Epithelial cell of proximal tubule (primary cell): ENCODE measurements at places on chromosomes 5 and 9. TPM values are rescaled to one million over a fixed set of nuclear protein-coding genes. Genes with fewer than 3 reads are reported as not detected.

The DELE1 gene
- total RNA-seq, result 36.6 and 50.6 TPM in 2 replicates

GRCh38 chr5:157303667-157304327 lies 37.9 kb downstream of the CYFIP2 start:
- no peak for DNase-seq

- DNase-seq, result no peak
Measured at GRCh38 chr9:136728548-136729123, 14.1 kb downstream of the LCN10 start.

The C6 gene
- total RNA-seq, result not detected in 2 replicates

GRCh38 chr5:22835686-22836085 lies 17.5 kb downstream of the CDH12 start:
- DNase-seq, result no peak

The GMCL2 gene
- total RNA-seq, result not detected in 2 replicates

- DNase-seq, result no peak
Measured at GRCh38 chr5:2901511-2901910, 150.0 kb upstream of the IRX2 start.

- DNase-seq, result no peak
Measured at GRCh38 chr5:175484322-175484721, 6.0 kb downstream of the SFXN1 start.

- DNase-seq, result no peak
Measured at GRCh38 chr5:1698589-1699316, 100.9 kb downstream of the MRPL36 start.

- DNase-seq, result peak; percentile 45
Measured at GRCh38 chr5:71887680-71888079, 168.6 kb downstream of the CARTPT start.

DNA sequence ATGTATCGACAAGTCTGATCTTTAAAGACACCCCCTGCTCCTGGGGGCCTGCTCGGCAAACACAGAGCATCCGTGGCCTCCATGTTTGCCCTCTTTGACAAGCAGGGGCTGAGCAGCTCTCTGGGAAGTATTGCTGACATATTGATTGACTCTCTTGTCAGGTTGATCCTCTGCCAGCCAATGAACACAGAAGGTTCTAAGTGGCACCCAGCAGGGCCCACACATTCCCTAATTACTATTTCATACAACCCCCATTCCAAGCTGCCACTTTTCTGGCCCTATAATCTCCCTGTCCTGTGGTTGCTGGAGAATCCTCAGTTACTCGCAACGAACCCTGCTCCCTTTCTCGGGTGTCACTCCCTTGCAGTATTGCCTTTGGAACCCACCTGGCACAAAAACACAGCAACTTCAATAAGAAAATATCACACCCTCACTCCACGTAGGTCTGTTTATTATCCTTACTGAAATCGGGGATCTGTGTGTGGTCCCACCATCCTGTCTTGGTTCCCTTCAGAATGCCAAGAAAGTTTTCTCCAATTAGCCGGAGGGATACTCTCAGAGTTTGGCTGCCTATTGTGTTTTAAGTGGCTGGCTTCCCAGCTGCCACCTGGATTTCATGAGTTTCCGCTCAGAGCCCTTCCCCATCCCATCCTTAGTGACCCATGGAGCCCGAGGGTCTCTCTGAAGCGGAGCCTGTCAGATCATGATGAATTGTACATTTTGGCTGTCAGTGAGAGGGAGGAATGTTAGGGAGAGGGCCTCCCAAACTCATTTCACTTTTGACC lies 249.0 kb upstream of the WWC1 start:
- no peak for DNase-seq

GRCh38 chr9:1442105-1442504 lies 391.9 kb downstream of the DMRT2 start:
- no peak for DNase-seq

The KIF27 gene
- total RNA-seq, result 1.5 and 2.7 TPM in 2 replicates

GRCh38 chr5:129384736-129385135 lies 75.4 kb upstream of the ADAMTS19 start:
- no peak for DNase-seq

The IGIP gene
- total RNA-seq, result 1.1 and 1.5 TPM in 2 replicates

GRCh38 chr5:68919988-68920490 lies 173.8 kb upstream of the SLC30A5 start:
- DNase-seq, result no peak

The GALT gene
- 20.3 and 24.5 TPM in 2 replicates for total RNA-seq

DNA sequence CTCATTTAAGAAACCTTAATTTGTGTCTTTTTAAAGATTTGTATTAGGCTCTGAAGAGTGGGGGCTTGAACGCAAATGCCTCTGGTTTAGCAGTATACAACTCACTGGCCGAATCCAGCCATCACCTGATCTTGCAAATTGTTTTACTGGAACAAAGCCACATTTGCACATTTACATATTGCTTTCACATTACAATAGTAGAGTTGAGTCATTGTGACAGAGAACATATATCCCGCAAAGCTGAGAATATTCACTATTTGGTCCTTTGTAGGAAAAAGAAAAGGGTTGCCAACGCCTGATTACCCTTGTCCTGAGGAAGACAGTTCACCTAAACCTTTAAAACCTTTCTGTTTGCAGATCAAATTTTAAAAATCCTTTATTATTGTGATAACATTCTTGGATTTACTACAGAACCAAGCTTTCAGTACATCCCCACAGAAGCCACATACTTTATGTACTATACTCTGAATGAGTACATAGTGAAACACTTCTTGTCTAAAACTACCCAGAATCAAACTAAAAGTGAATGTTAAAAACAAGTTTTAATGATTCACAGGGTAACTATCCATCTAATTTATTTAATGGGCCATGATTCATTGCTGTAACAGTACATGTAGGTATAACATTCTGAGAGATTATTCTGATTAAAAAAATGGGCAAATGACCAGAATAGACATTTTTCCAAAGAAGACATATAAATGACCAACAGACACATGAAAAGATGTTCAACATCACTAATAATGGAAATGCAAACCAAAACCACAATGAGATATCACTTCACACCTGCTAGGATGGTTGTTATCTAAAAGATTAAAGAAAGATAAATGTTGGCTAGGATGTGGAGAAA lies 161.0 kb downstream of the SLC25A46 start:
- DNase-seq, result no peak

The GPR107 gene
- total RNA-seq, result 13.5 and 15.8 TPM in 2 replicates

- DNase-seq, result no peak
Measured at GRCh38 chr9:118761016-118761790, 608.0 kb downstream of the BRINP1 start.

DNA sequence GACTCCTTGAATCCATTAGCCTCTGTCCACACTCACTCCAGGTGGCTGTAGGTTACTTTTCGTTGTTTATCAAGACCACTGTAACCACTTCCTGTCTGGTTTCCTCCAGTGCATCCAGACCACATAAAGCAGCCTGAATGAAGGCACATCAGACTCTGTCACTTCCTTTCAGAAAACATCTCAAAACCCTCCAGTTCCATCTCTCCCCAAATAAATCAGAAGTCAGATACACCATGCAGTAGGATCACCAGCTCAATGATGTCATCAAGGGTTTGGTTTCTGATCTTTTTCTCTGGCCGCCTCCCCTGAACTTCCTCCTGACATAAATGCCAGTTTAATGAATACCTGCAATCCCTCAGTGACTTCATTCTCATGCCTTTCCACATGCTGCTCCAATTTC lies 161.2 kb downstream of the ZNF462 start:
- DNase-seq, result peak; percentile 59
